Stimulated activated CD4-positive, alpha-beta T cell treated with anti-CD3 and anti-CD28 coated beads, Interleukin-2, amount 100 ng/mL, for 24 hours (primary cell): ENCODE measurements at places on chromosomes 4 and X.

GRCh38 chrX:136825771-136826170 lies 45.0 kb upstream of the ARHGEF6 start:
- DNase-seq = no peak

DNA sequence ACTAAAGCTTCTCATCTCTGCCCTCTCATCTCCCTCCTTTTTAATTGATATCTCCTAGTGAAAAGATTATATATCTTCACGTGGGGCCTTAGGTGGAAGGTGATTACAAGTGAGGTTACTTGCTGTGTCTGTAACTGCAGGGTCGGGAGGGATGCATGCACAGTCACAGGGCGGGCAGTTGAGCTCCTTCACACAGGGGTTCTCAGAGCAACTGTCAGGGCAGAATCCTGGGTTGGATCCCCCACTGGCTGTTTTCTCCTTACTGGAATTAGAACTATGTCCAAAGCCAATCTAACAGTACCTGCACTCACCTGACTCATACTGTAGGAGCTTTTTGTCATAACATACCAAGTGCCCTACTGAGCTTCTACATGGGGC lies 141.1 kb downstream of the AASDH start:
- DNase-seq = no peak

GRCh38 chr4:98987720-98988119 lies 7.8 kb upstream of the METAP1 start:
- no peak for DNase-seq

GRCh38 chr4:171646984-171647383 lies 166.2 kb upstream of the GALNTL6 start:
- DNase-seq = no peak

- no peak for DNase-seq
Measured at GRCh38 chr4:2362266-2363055, 56.0 kb downstream of the ZFYVE28 start.

DNA sequence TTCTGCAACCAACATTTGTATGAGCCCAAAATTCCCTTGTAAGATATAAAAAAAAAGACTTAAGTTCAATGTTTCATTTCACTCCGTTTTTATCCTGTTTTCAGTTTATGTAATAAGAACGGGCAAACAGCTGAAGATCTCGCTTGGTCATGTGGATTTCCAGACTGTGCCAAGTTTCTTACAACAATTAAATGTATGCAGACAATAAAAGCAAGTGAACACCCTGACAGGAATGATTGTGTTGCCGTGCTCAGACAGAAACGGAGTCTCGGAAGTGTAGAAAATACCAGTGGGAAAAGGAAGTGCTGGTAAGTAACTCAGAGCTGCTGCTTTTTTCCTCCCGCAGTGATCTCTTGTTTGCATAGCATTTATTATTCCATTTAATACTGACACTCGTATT lies 2.8 kb downstream of the ANKRD37 start:
- DNase-seq = no peak

DNA sequence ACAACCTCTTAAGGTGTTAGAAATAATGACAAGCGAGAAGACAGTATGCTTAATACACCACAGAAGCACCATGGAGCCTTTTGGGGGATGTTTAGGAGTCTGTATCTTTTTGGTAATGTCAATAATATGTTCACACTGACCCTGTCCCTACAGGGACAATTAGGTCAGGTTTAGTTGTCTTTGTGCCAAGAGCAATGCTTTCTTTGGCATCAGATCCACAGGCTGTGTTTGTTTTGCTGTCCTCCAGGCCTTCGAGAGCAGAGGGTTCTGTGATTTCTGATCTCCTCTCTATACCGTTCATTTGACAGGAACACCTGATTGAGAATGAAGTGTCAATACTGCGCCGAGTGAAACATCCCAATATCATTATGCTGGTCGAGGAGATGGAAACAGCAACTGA lies 153.8 kb downstream of the DCLK2 start:
- no peak for DNase-seq

GRCh38 chr4:3365871-3366842 lies 73.3 kb downstream of the RGS12 start:
- no peak for DNase-seq

DNA sequence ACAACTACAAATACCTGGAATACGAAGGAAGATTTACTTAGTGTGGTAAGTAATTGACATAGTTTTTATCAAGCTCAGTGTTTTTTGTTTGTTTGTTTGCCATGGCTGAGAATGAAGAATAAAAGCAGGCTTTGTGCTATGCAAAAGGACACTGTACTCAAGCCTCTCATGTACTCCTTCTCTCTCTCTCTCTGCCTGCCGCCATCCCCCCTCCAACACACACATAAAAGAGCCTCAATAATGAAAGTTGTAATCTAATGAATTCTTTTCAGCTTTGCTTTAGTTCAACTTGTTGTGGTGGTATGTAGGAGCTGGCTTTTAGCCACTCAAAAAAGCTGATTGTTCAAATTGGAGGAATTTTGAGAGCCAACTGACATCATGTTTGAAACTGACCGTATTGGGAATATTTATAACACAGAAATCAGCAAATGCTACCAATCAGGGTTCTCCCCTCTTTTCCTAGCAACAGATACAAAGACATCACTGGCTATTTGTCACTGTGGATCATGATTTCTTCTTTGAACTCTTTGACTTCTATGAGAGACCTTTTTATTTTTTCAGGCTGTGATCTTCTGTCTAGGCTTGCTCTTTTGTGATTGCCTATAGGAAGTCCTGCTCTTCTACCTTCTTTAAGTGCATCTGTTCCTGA lies 1148.8 kb downstream of the RAPGEF2 start:
- DNase-seq = no peak

DNA sequence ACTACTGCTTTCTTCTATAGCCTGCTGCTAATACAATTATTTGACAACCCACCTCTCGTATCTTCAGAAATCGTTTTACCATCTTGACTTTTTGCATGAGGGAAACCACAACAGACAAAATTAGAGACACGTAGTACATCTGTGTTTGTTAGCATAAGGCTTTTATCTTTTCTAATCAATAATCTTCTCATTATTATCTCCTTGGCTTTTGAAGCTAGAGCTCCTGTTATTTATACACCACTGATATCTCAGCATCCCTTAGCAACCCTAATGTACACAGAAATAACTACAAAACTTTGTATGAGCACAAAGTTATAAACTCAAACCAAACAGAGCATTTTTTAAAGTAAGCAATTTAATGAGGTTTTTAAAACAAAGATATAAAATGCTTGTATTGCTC lies 39.7 kb downstream of the CORIN start:
- no peak for DNase-seq

DNA sequence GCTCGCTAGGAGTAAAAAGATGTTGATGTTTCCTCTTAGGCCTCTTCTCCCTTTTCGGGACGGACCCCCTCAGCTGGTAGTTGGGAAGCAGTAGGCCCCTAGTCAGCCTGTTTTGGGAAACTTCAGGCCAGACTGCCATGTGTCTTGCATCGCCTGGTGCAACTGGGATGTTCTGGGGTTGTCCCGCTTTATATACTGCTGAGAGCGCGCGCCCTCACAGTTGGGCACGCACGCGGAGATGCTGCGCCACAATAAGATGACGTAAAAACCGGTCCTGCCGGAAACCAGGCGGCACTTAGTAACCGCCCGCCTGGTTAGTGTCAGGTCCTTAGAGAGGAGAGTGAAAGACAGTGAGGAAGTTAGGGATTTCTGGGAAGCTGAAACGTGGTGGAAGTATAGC lies 231.3 kb upstream of the CT83 start:
- no peak for DNase-seq

- no peak for DNase-seq
Measured at GRCh38 chr4:43990963-43991362, 457.6 kb downstream of the KCTD8 start.

GRCh38 chr4:137510557-137511265 lies 21.6 kb downstream of the PCDH18 start:
- no peak for DNase-seq

- no peak for DNase-seq
Measured at GRCh38 chr4:65670331-65671031, at the start of gene EPHA5. TSS of gene EPHA5 (minus strand) at chr4:65670489. CDS start at chr4:65669742, 747 bp downstream.

- peak; percentile 17 for DNase-seq
Measured at GRCh38 chrX:31266203-31267076, 194.6 kb upstream of the FTHL17 start.

DNA sequence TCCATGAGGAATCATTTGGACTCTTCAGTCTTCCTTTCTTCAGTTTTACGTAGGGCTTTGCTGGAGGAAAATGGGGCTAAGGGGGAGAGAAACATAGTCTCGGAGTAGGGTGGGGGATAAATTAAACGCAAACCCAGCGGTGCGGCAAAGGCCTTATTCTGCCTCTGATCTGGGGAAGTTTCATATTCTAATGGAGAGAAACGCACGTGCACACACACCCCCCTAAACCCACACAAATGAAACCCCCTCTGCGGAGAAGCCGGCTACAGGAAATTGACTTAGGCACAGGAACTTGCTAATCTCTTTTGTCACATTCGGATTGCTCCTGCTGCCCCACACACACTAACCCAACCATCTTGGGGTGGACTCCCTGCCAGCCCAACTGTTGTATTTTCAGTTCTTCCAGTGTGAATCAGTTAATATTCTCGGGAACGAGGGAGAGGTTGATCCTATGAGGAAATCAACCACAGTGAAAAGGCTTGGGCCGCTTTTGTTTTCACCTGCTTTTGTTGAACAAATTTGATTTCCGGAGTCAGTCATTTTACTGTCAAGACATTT lies at the start of gene RHOH:
Gene RHOH, plus strand, starts transcription at position 308 of the 558 bp plus-strand sequence. CDS start 46,356 bp downstream, outside the sequence.
- DNase-seq = peak; percentile 70

- DNase-seq = no peak
Measured at GRCh38 chr4:143183513-143184216, 1.1 kb upstream of the USP38 start.

DNA sequence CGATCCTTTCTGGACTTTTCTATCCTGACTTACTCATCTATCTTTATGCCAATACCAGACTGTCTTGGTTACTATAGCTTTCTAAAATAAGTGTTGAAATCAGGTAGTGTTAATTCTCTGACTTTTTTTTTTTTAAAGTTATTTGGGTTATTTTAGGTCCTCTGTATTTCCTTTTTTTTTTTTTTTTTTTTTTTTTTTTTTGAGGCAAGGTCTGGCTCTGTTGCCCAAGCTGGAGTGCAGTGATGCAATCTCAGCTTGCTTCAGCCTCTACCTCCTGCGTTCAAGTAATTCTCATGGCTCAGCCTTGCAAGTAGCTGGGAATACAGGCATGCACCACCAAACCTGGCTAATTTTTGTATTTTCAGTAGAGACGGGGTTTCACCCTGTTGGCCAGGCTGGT lies 2.8 kb upstream of the NELFA start:
- DNase-seq = no peak

- DNase-seq = no peak
Measured at GRCh38 chr4:91961504-91961903, 342.3 kb upstream of the GRID2 start.

DNA sequence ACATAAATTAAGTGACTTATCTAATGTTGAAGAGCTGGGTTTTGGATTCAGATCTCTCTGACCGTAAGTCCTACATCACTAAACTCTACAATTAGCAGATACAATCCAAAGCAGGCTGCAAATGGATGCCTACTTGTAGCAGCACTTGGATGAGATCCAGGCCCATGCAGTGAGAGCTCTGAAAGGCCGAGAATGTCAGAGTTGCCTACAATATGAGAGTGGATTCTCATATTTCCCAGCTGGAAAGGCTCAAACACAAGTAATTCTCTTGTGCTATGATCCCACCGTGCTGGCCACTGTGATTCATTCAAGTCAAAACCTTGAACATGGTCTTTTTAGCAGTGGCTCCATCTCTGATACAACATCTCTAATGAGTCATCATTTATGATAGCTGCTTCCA lies 125.4 kb upstream of the CHRDL1 start:
- DNase-seq = no peak

DNA sequence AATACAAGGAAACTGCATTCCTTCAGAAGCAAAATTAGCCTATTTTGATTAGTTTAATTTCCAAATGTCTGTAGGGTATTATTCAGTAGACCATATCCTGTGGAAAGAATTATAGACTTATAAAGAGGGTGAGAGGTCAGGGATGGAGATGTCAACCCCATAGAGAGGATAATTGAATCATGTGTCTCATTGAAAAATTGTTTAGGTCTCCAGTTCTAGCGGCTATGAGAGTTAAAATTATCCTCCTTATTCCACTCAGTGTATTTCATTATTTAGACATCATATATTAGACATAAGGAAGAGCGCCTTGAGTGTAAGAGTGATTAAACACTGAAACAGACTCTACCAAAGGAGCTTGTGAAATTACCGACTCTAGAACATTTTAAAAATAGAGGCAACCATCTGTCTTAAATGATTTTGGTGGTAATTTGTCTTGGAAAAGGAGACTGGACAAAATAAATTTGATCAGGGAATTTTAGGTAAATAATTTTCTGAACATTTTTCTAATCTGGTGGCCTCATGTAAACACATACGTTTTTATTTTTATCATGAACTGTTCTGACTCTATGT lies 654.4 kb upstream of the TENM3 start:
- no peak for DNase-seq

DNA sequence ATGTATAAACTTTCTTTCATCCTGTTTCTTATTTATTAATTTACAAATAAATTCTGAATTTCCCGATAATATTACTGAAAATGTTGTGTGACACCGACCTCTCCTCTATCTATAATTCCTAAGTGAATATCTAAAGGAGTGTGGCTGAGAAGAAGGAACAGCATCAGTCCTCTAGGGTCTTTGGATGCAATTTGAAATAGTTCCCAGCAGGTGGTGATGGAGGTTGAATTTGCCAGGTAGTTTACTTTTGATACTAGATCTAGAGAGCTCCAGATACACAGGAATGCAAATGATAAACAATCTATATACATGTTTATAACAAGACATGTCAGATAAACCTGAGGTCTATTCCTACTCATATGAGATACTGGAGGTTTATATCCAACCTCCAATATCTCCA lies 305.4 kb downstream of the PCDH18 start:
- DNase-seq = no peak

- no peak for DNase-seq
Measured at GRCh38 chr4:81722290-81722851, 250.7 kb upstream of the RASGEF1B start.

- peak; percentile 66 for DNase-seq
Measured at GRCh38 chrX:154458116-154458953, at the start of gene PLXNA3. TSS of gene PLXNA3 (plus strand) at chrX:154458281. CDS start at chrX:154460184, 1,903 bp downstream.

DNA sequence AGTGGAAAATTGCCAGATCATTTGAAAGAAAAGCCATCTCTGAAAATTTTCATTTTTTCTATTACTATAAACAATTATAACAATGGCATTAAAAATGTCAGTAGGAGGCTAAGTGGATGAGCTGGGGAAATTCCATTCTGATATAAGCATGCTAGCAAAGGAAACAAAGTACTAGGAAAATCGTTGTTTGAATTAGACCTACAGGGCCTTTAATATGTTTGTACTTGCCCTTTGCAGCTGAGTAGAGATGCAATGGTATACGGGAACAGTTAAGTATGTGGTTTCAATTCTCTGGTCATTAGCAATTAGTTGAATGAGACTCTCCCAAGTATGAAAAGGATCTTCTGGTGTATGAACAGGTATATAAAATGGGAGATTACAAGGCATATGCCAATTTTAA lies 452.2 kb downstream of the PCDH11X start:
- DNase-seq = no peak

- no peak for DNase-seq
Measured at GRCh38 chr4:25437926-25438325, 60.9 kb downstream of the ANAPC4 start.

- DNase-seq = no peak
Measured at GRCh38 chr4:173212379-173212778, 43.8 kb downstream of the GALNT7 start.

GRCh38 chr4:124943938-124944337 lies 231.4 kb upstream of the ANKRD50 start:
- no peak for DNase-seq
